ENCODE measurements at places on chromosomes 11 and 22.

GRCh38 chr22:46027211-46028105 lies 50.5 kb upstream of the WNT7B start:
- DNase-seq = no peak

- no peak for DNase-seq
Observed at GRCh38 chr11:70660059-70660888, 261.9 kb downstream of the CTTN start.

DNA sequence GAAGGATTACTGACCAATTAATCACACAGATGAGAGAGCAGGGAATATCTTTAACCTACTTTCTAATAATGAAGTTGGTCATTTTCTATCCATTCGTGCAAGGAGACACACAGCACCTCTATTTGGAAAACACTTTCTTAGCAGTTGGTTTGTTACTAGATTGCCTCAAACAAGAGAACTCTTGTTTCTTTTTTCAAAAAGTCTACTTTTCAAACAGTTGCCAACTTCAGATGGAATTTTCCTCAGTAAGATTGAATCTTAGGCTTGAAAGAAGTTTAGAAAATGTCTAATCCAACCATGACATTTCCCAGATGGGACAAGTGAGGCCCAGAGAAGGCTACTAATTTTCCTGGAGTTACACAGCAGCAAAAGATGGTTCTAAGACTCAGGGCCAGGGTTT lies 42.4 kb upstream of the SMTN start:
- DNase-seq = no peak

- DNase-seq = no peak
Observed at GRCh38 chr11:86681483-86681756, 9.0 kb upstream of the ME3 start.

DNA sequence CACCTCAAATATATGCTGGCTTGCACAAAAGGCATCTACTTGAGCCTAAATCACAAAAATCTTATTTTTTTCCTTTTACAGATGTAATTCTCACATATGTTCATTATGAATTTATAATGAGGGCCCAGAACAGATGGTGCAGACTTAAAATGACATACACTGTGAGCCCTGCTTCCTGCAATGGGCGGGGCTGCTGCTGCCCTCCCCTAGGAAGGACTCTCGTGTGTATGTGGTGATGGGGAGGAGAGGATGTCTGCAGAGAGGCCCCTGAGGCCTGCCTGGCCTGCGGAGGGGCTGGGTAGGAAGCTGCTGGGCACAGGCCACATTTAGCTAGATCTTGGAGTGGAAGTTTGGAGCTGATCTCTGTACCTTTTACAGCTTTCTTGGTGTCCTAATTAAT lies 233.4 kb upstream of the KIRREL3 start:
- DNase-seq = no peak

- no peak for DNase-seq
Observed at GRCh38 chr11:35583843-35584242, 34.4 kb upstream of the FJX1 start.

Measured in NCI-H748 treated with DMSO at 0.1 percent for 48 hours (cell line).